ENCODE measurements at places on chromosomes 6 and 20.

DNA sequence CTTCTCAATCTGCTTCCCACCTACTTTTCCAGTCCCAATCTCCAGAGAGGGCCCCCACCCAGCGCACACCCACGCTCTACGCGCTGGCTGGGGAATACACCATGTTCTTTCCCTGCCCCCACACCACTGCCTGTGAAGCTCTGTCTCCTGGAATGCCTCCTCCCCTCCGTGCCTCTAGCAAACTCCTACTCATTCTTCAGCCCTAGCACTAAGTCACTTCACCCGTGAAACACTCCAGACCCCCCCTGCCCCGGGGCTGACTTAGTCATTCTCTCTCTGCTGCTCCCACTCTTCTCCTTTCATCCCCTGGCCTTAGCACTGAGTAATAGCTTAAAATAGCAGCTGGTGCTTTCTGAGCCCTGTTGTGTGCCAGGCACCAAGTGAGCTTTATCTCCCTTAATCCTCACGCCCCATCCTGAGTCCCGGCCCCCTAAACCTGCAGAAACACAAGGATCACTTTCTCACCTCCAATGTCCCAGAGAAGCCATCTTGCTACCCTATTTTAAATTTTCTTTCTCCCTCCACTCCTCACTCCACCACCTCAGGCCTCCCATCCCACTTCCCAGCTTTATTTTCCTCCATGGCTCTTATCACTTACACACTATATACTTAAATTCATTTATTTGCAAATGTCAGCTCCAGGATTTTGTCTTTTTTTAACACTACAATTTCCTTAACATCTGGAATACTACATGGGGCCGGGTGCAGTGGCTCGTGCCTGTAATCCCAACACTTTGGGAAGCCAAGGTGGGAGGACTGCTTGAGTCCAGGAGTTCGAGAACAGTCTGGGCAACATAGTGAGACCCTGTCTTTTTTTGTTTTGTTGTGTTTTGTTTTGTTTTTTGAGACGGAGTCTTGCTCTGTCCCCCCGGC, 6.3 kb upstream of the PARD6B start:
- DNase-seq = peak; percentile 79

- no peak for DNase-seq
Observed at GRCh38 chr6:88380083-88380482, 213.9 kb upstream of the CNR1 start.

DNA sequence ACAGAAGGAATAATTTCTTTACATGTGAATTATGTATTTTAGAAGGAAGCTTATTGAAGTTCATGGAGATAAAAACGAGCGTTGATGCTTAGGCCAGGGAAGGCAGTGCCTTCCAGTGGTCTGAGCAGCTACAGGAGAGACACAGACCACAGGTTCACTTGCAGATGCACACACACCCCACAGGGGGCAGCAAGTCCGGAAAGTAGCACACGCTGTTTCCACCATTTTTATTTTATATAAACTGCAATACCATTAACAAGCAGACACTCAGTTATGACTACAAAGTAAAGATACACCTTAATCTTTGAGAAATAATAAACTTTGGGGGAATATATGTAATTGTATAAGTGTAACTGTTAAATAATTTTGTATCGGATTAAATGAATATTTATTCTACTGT, 13.5 kb upstream of the DACT2 start:
- DNase-seq = no peak

GRCh38 chr6:134882426-134883038, 67.4 kb downstream of the ALDH8A1 start:
- peak; percentile 11 for DNase-seq

DNA sequence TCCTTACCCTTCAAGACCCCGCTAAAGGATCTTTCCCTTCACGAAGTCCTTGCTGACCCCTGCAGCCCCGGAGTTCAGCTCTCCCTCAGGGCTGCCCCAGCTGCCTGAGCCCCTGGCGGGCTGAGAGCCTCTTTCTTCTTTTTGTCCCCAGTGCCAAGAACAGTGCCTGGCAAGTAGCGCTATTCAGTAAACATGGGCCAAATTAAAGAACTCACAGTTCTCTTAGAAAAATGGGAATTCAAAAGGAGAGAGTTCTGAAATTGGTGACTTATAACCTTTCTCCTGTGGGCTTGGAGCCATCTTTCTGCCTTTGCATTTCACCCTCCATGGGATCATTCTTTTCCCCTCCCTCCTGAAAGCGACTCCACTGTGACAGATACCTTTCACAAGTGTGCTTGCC, 227.2 kb downstream of the TMEM242 start:
- DNase-seq = no peak

DNA sequence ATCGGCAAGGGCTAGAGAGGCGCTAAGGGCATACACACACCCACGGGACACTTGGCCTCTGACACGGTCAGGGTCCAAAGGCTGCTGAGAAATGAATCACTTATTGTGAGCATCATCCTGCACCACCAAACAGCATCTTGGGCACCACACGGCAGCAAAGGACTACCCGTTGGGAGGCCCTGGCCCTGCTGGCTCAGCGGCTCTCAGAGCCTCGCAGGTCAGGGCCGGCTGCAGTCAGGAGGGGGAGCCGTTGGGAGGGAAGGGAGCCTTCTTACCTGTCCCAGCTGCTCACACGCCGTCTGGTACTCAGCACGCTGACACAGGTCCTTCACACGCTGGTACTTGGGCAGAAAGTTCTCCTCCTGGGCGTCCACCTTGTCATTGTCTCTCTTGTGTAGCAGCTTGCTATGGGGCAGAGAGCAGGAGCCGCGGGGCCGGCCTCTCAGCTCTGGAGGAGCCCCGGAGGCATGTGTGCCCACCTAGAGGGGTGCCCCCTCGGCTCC, 109.0 kb downstream of the SULF2 start:
- DNase-seq = no peak

DNA sequence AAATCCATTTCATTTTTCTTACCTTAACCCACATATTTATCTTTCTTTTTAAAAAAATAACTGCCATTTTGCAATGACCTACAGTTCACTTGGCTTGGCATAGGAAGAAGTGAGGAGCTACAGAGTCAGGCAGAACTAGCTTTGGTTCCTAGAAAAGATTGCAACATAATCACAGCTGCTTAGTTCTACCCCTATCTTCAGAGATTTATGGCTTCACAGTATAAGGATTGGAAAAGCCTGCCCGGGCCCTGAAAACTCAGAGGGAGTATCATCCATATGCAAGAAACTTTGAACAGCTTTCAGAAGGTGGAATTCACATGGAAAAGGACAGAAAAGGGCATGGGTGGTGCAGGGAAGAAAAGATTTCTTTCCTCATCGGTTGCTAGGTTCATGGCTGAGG, 774.3 kb upstream of the CHD6 start:
- no peak for DNase-seq

DNA sequence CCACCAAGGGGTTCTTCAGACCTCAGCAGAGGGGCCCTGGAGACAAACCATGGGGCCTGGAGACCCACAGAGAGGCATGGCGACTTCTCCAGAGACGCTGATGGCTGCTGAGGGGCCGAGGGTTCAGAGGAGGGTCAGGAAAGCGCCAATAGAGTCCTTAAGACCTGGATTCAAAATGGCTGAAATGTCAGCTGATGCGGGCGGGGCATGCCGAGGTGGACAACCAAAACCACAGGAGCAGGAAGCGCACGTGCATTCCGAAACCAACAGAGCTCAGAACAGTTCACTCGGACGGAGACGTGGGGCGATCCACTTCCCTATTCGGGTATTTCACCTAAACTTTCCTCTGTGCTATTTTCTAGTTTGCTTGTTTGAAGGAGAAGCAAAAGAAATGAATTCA, 99.9 kb upstream of the RIN2 start:
- no peak for DNase-seq

DNA sequence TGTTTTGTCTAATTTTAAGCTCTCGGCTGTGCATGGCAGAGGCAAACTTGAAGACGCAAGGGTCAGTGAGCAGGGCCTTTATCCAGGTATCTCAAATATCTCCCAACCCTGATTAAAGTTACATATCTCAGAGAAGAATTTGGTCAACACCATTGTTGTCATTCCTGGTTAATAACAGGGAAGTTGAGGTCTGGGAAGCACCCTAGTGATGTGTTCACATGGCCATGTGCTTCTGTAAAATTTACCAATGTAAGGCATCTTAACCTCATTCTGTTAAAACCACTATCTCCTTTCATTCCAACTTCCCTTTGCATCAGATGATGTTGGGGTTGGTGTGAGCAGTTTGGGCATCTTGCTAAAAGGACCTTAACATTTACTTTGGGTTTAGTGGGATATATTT, 4.0 kb upstream of the FAM110A start:
- DNase-seq = no peak

DNA sequence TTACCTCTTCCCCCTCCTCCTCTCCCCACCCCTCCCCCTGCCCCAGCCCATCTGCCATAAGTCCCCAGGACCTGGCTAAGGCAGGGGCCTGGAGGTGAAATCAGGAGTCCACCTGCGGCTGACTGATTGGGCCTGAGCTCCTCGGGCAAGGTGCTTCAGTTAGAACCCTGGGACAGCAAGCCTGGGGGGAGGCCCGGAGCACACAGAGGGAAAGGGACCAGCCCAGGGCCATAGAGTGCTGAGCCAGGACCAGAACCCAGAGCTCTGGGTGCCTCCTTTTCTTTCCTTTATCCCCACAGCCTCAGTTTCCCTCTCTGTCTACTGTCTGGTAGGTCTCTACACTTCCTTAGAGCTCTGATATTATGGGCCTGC, 35.7 kb upstream of the VEGFA start:
- no peak for DNase-seq

DNA sequence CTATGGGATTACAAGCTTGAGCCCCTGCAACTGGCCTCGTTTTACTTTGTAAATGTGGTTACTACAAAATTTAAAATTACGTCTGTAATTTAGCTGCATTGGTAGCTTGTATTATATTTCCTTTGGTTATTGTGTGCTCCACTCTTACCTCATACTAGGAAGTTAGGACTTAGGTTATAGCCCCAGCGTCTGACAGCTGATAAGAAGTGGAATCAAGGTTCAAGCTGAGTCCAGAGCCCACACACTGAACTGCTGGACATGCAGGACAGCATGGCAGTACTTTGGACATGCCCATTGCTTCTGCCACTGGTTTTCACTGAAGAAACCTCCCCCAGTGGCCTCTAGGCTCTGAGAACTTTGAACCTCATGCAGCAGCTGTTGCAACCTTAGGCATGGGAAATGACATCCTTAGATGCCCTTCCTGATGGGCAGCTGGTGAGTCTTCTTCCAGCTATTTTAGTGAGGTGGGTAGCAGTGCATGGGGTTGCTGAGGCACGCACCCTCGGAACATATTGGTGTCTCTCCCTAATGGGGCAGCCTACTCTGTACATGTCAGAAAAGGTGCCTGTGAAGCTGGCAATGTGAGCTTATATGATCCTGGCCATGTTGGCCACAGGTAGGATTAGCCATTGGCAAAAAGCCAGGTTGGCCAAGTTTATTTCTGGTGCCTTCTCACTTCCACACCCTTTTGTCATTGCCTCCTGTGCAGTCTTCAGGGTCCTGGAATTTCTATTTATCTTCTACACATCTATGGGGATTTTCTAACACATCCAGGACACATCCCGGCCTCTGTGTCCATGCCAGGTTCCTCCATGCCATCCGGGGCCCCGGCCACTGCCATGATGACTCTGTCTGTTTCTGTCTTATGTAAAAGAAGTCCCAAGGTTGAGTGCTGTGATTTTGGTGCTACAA, 85.3 kb downstream of the CDS2 start:
- DNase-seq = no peak

DNA sequence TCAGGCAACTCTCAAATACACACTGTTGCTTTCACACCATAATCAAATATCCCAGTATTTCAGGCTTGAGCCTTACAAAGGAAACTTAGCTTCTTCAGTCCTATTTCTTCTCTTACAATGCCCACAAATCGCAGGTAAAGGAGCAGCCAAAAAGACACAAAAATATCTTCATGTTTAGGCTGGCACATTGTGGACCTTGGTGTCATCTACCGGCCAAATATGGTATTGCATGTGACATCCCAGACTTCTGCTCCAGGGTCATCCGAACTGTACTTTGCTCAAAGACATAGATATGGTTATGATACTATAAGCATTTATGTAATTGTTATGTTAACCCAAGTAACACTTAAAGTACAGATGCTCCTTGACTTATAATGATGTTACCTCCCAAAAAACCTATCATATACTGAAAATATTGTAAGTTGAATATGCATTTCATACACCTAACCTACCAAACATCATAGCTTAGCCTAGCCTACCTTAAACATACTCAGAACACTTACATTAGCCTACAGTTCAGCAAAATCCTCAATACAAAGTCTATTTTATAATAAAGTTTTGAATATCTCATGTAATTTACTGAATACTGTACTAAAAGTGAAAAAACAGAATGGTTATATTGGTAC, 4.6 kb downstream of the OR2H2 start:
- peak; percentile 26 for DNase-seq

GRCh38 chr6:140979642-140980091, 1153.1 kb upstream of the GJE1 start:
- DNase-seq = no peak

DNA sequence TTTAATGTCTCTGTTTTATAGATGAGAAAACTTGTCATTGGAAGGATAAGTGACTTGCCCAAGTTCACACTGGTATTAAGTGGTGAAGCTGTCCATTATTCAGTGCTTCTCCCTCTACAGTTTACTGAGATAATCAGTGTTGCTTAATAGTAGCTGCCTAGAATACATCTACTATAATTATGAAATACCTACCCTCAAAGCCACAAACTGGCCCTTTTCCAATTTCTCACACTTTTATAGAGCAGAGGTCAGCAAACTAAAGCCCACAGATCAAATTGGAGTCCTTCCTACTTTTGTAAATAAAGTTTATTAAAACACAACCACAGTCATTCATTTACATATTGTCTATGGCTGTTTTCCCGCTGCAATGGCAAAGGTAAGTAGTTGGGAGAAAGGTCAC, 73.5 kb downstream of the EYS start:
- DNase-seq = no peak

DNA sequence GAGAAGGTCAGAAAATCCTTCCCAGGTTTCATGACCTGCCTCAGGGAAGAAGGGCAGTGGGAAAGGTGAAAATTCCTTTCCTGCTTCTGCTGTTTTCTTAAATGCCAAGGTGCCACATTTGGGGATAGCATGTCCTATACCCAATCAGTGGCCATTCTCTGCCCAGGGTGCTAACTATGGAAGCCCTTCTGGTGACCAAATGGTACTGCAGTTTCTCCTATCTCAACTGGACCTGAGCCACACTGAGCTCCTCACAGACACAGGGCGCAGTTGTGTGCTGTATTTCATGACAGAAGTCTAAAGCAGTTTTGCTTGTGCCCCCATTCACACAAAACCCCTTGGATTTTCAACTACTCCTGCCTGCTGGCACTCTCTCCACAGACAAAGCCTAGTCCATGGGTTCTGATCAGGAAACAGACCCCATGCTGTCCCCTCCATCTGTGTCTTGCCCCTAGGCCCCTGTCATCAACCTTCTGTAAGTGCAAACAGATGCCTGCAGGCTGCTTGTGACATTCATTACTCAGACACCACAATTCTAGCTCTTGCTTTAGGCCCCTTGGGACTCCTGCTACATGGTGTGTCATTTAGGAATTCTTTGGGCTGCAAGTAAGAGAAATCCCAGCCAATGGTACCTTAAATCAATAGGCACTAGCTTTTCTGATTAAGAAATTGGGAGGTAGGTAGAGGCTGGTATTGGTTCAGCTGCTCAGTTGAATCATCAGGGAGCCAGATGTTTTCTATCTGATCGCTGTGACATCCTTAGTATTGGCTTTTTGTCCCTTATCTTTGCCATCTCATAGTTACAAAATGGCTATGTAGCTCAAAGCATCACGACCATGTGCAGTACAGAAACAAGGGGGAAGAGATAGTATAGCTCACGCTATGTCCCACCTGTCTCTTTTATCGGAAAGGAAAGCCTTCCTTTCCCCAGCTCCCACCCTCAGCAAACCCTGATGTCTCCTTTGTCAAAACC, 147.8 kb downstream of the CD83 start:
- DNase-seq = no peak

Data from activated CD4-positive, alpha-beta T cell treated with anti-CD3 and anti-CD28 coated beads for 4 hours (primary cell).